NCI-H187 (cell line): ENCODE measurements at places on chromosomes 6 and 20.

GRCh38 chr6:105649192-105649591, 246.3 kb upstream of the PREP start:
- no peak for DNase-seq

- DNase-seq, result no peak
These were observed 43.8 kb upstream of the SYNDIG1 start for GRCh38 chr20:24425523-24426135.

DNA sequence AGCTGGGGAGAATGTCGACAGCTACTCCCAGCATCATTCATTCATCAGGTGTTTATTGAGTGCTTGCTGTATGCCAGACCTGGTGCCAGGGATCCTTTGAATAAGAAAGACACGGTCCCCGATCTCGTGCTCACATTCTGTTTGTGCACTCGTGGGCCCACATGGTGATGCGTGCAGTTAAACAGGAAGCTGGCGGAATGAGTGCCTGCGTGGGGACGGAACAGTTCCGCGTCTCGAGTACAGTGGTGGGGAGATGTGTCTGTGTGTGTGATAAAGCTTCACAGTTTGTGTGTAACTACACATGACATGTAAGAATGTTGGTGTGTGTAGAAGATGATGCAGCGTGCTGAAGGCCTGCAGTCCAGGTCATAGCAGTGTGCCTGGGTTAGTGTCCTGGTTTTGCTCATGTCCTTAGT, 6.5 kb downstream of the RBM38 start:
- no peak for DNase-seq

DNA sequence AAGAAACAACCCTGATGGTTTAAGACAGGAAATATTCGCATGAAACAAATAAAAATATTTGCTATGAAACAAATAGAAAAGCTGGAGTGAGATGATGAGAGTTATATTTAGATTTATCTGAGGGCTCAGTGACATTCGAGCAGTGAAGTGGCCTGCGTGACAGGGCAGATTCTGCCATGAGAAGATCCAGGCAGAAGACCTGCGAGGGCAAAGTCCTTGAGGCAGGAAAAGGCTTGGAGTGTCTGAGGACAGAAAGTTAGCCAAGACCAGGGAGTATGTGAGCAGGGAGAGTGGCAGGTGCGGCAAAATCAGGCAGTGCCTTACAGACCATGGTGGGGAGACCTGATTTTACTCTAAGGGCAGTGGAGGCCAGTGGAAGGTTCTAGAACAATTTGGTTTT, 66.9 kb upstream of the RIN2 start:
- DNase-seq, result no peak

- no peak for DNase-seq
These were observed 8.1 kb downstream of the SYCP2L start for GRCh38 chr6:10894958-10895357.

- no peak for DNase-seq
These were observed 14.3 kb downstream of the CRNKL1 start for GRCh38 chr20:20037960-20038359.

DNA sequence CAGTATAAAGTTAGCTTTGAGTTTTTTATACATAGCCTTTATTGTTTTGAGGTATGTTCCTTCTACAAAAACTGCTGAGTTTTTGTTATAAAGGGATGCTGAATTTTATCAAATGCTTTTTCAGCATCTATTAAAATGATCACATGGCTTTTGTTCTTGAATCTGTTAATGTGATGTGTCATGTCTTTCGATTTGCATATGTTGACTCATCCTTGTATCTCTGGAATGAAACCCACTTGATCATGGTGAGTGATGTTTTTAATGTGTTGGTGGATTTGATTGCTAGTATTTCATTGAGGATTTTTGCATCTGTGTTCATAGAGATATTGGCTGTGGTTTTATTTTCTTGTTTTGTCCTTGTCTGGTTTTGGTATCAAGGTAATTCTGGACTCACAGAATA, 24.7 kb upstream of the BLCAP start:
- no peak for DNase-seq

DNA sequence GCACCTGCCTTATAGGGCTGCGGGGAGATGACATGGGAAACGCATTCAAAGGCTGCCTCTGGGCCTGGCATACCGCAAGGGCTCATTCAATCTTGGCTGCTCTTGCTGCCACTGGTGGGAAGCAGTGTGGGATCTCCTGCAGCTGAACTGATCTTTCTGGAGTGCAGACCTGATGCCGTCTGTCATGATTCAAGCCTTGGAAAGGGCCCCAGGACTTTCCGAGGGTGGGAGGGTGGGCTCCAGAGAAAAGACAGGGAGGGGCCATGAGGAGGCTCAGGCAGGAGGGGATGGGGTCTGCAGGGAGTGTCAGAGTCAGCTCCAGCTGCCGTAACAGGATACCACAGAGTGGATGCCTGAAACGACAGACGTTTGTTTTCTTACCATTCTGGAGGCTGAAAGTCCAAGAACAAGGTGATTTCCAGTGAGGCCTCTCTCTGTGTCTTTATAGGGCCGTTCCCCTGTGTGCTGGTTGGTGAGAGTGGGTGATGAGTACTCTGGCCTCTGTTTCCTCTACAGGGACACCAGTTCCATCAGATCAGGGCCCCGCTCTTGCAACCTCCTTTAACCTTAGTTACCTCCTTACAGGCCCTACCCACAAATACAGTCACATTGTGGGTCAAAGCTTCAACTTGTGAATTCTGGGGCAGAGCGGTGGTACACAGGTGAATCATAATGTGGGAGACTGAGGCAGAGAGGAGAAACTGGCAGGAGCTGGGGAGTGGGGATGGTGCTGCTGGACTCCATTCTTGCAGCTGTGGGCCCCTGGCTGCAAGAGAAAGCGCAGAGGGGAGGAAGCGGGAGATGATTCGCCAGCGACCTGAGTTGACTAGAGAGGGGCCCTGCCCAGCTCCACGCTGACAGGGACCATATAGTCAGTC, 148.4 kb downstream of the SYCP2 start:
- no peak for DNase-seq

- DNase-seq, result no peak
These were observed 51.7 kb downstream of the GFOD1 start for GRCh38 chr6:13435477-13436246.

GRCh38 chr6:30645989-30646388, 944 bp upstream of the C6orf136 start:
- DNase-seq, result no peak

GRCh38 chr6:89295981-89296380, 19.1 kb downstream of the GABRR2 start:
- DNase-seq, result no peak

DNA sequence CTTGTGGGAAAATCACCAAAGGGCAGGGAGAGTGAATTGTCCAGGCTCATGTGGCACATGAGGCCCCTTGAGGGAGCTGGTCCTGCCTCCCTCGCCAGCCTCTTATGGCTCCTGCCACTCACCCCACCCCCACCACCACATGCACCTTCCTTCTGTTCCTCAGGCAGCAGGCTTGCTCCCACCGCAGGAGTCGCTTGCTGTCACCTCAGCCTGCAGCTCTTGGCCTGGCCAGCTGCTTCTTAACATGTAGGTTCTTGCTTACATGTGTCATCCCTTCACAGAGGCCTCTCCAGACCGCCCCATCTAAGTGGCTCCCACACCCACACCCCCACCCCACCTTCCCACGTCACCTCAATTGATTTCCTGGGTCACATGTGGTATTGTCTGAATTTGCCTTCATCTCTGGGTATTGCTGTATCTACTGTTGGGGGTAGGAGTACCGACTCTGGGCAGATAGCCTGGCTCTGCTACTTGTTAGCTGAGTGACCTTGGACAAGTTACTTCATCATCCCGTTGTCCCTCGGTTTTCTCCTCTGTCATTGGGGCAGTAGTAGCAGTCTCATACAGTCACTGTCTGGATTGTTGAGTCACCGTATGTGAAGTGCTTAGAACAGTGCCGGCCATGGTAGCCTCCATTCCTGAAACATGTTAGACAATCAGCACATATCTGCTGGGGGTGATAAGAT, 41.7 kb downstream of the SLC9A8 start:
- no peak for DNase-seq

- no peak for DNase-seq
These were observed at the start of gene SGK2 for GRCh38 chr20:43558412-43559146. SGK2 (plus strand) TSS chr20:43559027; CDS start chr20:43566496, 7,469 bp downstream.

DNA sequence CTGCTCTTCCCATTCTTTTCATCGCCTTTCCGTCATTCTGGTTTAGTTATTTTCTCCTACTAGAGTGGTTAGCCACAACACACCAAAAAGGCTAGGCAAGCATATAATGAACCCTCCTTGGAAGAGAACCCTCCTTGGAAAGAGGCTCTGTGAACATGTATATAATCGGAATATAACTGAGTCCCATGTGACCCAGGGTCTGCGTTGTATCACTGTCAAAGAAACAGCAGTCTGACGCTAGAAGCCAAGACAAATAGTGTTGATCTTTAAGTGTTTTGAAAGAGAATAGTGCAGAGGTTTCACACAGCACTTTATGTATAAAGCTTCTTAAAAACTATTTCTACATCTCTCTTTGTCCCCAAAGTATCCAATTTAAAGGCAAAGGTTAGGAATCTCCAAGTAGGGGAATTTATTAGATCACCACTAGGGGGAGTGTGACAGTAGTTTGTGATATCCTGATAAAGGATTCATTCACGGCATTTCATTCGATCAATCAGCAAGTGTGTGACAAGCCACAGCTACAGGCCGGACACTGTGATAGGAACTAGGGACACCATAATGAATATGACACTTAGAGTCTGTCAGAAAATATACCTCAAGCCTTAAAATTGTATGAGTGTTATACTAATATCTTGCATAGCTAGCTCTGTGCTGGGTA, 395.3 kb downstream of the CD109 start:
- DNase-seq, result no peak
